ENCODE measurements at places on chromosomes 1 and 21.

- peak; percentile 43 for DNase-seq
These were observed 130.4 kb downstream of the AK5 start for GRCh38 chr1:77412069-77412819.

- no peak for DNase-seq
These were observed 181.4 kb downstream of the CLIC6 start for GRCh38 chr21:34850166-34850690.

- DNase-seq: no peak
These were observed 104.0 kb downstream of the PPP1R12B start for GRCh38 chr1:202452508-202452907.

GRCh38 chr1:184356891-184357290 lies 29.9 kb upstream of the C1orf21 start:
- DNase-seq: no peak

DNA sequence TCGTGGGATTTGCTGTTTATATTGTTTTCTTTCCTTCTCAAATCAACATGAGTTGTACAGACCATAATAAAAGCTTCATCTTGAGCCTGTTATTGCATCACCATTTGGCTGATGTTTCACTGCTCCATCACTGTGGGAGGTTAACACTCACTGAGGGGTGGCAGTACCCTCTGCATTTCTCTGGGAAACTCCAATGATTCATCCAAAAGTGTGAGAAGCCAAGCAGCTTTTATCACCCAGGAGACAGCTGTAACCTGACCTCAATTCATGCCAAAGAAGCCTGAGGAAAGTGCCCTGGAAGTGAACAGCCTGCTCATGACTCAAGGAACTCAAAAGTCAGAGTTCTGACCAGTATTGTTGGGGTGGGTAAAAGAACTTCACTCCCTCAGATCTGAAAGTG lies 84.1 kb downstream of the GPR88 start:
- peak; percentile 90 for DNase-seq

DNA sequence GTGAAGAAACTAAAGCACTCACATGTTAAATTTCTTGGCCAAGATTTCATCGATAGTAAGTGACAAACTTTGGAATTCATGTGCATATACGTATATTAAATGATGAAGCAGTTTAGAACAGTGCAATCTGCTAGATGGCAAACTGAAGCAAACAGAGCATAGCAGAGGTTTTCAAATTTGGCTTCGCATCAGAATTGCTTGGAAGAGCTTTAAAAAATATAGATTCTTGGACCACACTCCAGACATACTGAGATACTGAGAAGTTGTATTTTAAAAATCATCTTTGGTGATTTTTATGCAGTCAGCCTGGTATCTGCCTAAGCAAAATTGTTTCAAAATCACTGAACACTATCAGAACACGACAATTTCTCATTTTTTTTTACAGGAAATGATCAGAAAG lies 709.2 kb downstream of the PLA2G4A start:
- no peak for DNase-seq

- DNase-seq: peak; percentile 82
These were observed 378.9 kb downstream of the KCNH1 start for GRCh38 chr1:210754878-210755665.

DNA sequence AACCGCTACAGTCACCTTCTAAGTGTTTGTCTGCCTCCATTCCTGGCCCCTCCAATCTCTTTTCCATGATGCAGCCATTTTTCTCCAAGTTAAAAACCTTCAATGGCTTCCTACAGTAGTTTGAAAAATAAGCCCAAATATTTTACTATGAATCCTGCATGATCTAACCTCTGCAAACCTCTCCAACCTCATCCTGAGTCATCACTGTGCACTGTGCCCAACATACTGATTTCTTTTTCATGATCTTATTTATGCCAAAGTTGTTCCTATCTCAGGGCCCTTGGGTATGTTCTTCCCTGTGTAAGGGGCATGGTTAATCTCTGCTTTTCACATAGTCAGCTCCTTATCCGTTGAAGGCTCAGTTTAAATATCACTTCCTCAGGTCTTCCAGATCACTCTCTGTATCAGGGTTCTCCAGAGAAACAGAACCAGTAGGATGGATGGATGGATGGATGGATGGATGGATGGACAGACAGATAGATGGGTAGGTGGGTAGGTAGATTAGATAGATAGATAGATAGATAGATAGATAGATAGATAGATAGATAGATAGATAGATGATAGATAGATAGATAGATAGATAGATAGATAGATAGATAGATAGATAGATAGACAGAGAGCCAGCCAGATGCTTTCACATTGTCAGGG lies 18.1 kb upstream of the PTPN14 start:
- peak; percentile 79 for DNase-seq

DNA sequence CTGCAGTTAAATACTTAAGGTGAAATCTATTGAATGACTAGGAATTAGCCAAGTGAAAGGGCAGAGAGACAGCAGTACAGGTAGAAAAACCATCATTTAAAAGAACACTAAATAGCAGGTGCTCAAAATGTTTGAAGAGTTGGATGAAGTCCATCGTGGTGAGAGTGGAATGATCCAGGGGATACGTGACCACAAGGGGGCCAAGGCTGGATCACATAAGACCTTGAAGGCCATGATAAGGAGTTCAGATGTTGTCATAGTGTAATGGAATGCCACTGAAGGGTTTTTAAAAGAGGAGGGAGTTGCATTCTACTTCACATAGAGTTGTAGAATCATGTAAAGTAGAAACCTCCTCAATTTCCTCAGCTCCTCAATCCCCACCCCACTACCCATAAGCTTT lies 34.8 kb upstream of the HOOK1 start:
- DNase-seq: no peak

DNA sequence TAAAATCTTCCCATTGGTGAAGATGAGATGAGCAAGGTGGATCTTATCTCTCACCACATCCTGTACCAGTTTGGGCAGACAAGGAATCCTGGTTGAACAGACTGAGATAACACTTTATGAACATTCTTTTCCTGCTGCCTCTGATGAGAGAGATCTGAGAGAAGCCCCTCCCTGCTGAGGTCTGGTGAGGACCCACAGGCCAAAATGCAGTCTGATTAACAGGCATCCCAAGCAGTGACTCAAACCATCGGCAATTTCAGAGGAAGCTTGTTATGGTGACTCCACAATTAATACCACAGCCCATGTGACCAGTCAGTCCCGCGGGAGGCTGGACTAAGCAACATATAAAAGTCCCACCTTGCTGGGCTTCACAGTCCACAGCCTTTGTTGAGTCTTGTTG lies at the start of gene PRR9:
Gene PRR9, plus strand, starts transcription at position 373 of the 400 bp plus-strand sequence. CDS start 561 bp downstream, outside the sequence.
- DNase-seq: no peak

DNA sequence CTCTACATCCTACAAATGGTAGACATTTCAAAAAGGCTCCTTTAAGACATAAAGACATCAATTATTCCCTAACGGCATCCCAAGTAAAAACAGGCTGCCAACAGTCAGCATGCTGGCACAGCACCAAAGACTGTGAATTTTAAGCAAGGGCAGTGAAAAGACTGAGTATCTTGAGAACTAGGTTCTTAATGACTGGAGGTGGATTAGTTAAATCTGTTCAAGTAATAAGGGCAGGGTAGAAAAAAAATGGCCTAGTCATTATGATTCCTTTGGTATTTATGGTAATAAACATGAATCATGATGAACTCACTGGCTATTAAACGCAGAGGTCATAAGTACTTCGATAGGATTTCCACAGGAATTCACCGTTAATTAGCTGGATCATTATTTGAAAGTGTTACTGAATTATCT lies 75.2 kb downstream of the KIFAP3 start:
- peak; percentile 85 for DNase-seq

DNA sequence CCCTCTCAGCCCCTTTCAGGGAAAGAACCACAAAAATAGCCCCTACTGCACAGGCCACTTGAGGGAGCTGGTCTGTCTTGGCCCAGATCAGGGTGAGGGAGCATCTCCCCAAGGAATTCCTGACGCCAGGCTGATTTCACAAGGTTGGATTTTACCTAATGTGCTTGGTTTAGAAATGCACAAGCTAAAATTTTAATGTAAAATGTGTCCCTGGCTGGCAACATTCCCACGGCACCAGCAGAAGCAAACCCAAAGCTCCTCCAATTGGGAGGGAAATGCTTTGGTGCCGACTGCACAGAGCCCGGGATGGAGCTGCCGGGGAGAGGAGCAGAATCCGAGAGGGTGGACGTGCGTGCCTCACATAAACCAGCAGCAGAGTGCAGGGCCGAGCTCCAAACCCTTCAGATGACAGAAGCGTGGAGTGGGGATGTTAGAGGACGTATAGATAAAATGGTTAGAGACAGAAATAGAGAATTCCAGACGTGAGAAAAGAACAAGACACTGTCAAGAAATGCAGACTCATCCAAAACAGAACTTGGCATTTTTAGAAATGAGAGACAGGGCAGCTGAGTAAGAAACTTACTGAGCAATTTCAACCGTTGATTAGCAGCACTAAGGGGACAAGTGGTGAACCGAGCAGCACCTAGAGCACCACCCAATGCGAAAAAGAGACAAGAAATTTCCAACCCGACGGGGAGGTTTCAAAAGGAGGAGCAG lies 41.6 kb upstream of the TMEM52 start:
- no peak for DNase-seq

DNA sequence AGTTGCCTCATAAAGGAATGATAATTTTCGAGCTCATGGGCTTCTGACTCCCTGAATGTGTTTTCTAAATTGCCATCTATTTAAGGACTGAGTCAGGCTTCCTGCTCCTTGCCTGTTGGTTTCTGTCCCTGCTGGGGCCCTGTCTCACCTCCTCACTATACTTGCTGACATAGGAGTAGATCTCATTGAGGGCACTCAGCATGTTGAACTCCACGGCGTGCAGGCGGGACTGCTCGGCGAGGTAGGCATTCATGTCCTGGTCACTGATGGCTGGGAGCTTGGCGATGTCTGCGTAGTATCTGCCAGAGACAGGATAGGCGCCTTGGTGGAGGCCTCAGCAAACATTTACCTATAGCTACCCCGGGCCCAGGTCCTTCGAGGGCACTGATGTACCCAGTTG lies 116.9 kb upstream of the CD34 start:
- no peak for DNase-seq

DNA sequence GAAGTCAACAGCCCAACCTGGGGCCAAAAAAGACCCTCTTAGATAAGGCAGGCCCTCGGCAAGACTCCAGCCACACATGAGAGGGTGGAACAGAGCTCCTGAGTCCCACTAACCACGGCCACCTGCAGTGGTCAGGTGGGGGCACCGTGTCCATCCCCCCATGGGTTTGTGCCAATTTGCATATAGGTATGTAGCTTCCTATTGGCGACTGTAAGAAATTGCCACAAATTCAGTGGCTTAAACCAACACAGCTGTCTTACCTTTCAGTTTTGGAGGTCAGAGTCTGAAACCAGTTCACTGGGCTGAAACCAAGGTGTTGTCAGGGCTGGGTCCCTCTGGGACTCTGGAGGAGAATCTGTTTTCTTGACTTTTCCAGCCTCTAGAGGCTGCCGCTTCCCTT lies 59.3 kb downstream of the COL18A1 start:
- DNase-seq: no peak

DNA sequence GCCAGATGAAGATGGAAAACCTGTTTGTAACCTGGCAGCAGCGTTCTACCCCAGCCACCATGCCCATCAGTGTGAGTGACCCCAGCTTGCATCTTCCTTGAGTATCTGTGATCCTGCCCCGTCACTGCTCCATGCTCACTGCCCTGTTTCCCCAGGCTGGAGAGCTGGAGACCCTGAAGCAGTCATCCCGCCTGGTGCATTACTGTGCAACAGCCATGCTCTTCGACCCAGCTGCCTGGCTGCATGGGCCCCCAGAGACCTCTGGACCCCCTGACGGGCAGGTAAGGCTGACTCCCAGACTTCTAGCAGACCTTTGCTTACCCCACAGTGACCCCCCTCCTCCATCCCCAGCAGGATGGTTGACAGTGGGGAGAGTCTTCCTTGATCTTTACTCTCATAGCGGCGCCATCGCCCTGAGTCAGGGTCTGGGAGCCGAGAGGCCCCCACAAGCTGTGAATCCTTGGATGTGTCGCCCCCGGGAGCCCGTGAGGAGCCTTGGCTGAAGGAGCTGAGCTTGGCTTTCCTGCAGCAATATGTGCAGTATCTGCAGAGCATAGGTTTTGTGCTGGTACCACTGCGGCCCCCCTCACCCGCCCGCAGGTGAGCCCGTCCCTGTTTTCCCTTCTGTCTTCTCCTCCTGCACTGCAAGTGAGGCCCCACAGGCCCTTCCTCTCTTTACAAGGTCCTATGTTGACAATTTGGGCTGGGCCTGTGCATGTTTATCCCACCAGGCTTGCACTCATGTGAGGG lies 10.4 kb downstream of the HYI start:
- DNase-seq: no peak

DNA sequence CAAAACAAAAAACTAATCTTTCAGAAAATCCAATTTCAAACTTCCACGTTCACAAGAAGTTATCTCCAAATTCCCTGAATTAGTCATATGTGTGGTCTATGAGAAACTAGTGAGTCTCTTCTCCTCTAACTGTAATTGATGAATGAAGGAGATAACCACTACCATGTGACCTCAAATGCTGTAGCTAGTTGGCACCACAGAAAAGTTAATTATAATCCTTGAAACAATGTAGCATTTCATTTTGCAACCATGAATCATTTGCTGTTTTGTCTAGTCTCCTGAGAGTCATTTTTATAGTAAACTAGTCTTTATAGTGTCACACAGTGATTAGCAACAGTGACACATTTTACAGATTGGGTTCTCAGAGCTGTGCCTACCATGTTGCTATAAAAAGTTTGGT lies 287.5 kb downstream of the LRRIQ3 start:
- DNase-seq: no peak

DNA sequence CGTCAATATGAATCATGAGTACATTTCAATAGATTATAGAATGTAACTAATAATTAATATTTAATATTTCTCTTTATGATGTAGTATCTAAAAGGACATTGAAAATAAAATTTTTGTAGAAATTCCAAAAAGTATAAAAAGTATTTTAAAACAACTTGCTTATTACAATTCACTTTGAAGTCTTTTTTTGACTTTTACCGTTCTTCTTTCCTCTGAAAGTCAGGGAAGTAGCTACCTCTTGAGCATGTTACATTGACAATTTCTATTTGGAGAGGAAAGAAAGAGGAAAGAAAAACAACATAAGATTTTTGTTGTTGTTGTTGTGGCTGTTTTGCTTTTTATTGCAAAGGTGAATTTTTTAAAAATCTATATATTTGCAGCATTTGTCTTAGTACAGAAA lies 1.3 kb downstream of the PTPRC start:
- DNase-seq: no peak

DNA sequence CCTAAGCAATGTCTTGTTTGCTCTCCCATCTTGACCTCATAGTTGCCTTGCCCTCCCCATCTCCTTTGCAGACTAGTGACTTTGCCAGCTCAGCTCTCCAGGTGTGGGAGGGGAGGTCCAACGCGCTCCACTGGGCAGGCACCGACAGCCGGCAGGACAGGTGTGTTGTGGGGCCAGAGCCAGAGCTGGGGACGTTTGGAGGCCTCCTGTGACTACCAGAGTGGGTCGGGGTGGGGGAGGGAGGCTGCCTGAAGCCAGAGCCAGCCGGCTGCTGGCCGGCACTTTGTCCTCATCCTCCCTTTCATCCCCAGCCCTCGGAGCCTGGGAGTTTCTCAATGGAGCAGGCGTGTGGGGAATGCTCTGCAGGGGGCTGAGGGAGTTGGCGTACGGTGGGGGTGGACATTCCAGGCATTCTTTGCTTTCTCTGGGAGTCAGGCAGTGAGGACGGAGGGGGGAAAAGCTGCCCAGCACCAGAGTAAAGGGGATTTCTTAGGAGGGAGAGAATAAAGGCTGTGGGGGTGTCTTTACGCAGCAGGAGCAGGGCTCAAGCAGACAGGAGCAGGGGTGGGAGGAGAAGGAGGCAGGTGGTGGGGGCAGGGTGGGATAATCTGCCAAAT lies 20.2 kb downstream of the NUAK2 start:
- peak; percentile 77 for DNase-seq
